ENCODE measurements at places on chromosomes 4 and X. TPM values are rescaled to one million over a fixed set of nuclear protein-coding genes. Genes with fewer than 3 reads are reported as not detected.

The FHDC1 gene
- total RNA-seq: 0.11 TPM

The ALB gene
- total RNA-seq: not detected

The SLC10A4 gene
- 0.17 TPM for total RNA-seq

The CD99 gene
- total RNA-seq: 181 TPM

The PDZD4 gene
- 29.0 TPM for total RNA-seq

The BST1 gene
- 1.1 TPM for total RNA-seq

The UBQLN2 gene
- 56.8 TPM for total RNA-seq

The CD38 gene
- total RNA-seq: 15.3 TPM

The UGT2B11 gene
- total RNA-seq: not detected

The CLIC2 gene
- 1.9 TPM for total RNA-seq

The SNCA gene
- 3.0 TPM for total RNA-seq

The TRAM1L1 gene
- not detected for total RNA-seq

GRCh38 chrX:103828529-103828928 is 3.5 kb downstream of the RAB9B start:
- no peak for DNase-seq

- DNase-seq: no peak
Measured at GRCh38 chr4:91684955-91685354, 618.8 kb upstream of the GRID2 start.

GRCh38 chr4:5143940-5144339 is 92.7 kb downstream of the STK32B start:
- DNase-seq: no peak

DNA sequence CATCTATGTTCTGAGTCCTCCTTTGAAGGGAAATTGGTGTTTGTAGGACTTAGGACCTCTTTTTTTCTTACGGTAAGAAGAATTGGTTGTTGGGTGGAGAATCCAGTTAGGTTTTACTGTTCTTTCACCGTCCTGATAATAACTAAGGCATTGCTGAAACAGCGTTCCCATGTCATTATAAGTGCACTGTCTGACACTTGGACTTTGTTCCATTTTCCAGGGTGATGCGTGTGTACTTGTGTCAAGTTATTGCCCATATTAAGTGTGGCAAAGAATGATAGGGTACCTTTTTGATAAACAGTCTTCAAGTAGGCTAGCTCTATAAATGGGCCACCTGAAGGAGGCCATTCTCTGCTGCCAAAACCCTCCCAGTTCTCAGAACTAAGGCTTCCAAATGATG is 119.7 kb downstream of the AASDH start:
- DNase-seq: no peak

GRCh38 chrX:17687648-17688047 is 49.6 kb upstream of the SCML1 start:
- no peak for DNase-seq

GRCh38 chr4:69830560-69831269 is 29.2 kb downstream of the SULT1E1 start:
- DNase-seq: no peak

- no peak for DNase-seq
Measured at GRCh38 chr4:186217733-186218293, 9.5 kb upstream of the KLKB1 start.

DNA sequence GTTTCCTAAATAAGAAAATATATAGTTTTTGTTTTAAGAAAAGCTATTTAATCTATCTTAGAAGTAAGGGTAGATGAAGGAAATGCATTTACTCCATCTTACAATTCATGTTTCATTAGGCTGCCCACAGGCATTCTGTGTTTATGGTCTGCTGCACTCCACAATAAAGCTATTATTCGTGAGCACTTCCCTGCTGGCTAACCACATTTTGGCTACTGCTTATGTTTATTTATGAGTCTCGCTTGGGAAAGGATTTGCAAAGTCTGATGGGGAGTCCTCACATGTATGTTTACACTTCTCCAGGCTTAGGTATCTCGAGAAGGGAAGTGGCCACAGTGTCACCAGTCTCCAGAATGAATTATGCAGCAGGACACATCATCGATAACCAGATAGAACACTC is 260.8 kb upstream of the VCX start:
- DNase-seq: no peak

DNA sequence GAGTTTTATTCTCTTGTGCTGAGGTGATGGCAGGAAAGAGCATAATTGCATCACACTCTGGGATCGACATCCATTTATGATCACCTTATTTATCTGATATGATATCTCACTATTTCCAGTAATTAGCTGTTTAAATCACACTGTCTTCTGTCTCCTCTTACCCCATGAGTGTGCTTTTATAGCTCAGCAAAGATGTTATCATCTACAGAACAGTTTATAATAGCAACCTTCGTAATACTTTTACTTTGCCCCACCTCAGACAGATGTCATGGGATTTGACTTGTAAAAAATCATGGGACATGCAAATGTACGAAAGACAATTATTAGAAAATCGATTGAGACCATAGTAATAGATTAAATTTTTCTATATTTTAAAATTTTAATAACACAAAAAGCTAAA is 1122.3 kb upstream of the PCDH10 start:
- DNase-seq: no peak

DNA sequence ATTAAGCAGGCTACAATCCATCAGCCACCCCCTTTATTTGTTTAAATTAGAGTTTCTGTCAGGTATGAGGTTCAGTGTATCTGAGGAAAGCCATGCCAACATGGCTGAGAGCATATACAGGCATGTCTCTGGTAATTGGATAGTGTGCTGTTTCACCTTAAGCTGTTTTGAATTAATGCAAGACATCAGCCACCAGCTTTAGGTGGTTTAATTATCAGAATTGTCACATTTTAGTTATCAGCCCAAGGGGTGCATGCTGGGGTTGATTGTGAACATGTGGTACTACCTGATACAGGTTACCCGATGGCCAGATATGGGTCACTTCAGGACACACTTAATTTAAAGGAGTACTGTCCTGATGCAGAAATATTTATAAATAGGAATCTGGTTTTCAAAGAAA is 353.2 kb upstream of the TENM3 start:
- DNase-seq: no peak

GRCh38 chrX:33129607-33130006 is 81.7 kb downstream of the DMD start:
- no peak for DNase-seq

- DNase-seq: no peak
Measured at GRCh38 chrX:36434522-36434921, 515.0 kb downstream of the CFAP47 start.

DNA sequence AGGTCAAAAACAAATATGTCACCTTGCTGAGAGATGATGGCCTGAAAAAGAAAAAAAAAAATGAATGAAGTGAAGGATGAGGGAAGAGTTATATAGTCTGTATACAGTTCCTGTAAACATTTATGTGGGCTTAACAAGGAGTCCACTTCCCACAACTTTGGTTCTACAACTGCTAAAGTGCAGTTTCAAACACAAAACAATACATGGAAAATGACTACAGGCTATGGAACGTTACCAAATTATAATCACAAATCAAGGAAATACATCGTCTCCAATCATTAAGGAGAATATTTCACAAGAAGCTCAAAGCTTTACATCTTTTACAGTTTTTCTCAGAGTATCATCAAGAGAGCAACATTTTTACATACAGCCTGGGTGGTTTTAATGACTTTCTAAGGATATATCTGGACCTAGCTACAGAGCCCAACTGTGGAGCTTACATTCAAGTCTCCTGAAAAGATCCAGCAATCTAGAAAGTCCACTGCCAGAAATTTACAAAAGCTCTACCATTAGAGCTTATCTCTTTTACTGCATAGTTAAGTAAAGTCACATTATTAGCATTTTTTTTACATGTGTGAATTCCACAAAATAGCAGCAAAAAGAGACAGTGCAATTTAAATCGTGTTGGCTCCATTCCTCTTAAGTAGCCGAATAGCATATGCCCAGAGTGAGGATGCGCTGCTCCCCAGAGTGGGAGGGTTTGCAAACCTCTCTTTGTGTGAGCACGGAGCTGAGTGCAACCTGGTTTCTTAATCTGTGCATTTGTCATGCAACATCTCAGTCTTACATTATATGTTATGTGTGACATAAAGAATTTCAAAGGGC is 128.3 kb downstream of the MANBA start:
- no peak for DNase-seq

GRCh38 chr4:62952366-62952765 is 1456.9 kb downstream of the TECRL start:
- no peak for DNase-seq

DNA sequence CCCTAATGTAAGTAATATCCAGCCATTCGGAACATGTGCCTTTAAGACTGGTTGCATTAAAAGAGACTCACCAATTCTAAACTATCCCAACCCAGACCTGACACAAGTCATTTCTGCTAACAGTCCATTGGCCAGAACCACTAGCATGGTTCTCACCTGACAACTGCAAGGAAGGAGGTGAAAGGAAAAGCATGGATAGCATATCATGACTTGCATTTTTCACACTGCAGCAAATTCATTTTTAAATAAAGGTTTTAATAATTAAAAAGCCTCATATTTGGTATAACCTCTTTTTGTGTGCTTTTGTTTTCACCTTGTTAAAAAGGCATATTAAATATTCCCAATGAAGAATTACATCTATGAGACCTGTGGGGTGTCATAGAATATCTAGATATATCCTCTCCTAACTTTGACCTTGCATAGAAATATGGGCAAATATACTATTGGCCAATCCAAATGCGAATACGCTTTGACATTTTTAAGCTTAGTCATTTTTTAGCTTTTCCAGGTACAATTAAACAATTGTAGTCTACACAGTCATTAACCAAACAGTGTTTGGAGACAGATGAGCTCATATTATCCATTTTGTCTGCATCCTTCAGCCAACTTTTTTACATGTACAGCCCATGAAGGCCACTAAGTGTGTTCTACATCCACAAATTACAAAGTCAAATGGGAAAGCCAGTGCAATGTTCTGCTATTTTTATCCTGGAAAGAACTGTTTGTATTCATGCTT is 295.3 kb downstream of the PDGFC start:
- no peak for DNase-seq

DNA sequence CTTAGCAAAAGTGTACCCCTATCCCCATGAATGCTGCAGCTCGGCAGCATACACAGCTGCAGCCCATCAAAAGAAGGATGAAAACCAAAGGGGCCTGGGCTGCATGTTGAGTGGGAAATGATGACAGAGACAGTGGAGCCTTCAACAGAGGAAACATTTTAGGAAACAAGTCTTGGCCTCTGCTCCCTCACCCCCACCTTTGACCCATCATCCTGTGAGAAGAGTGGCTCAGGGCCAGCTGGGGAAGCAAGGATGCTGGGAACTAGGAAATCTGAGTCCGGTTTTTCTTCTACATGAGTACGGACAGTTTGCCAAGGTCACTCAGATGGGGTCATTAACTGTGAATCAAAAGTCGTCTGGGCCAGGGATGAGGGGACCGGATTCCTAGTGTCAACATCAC is 37.2 kb downstream of the IDS start:
- DNase-seq: no peak

Measured in naive thymus-derived CD4-positive, alpha-beta T cell (primary cell).